Endothelial cell of umbilical vein (primary cell): ENCODE measurements at places on chromosomes 7 and 10. TPM values are rescaled to one million over a fixed set of nuclear protein-coding genes. Genes with fewer than 3 reads are reported as not detected.

- no peaks in the 10 kb centered on the region for H3K27me3 ChIP-seq
- no peaks in the 10 kb centered on the region for H3K36me3 ChIP-seq
- H3K27ac ChIP-seq: no peak overlapping the region
Observed at GRCh38 chr7:141837683-141838082, 3.6 kb downstream of the PRSS37 start.

DNA sequence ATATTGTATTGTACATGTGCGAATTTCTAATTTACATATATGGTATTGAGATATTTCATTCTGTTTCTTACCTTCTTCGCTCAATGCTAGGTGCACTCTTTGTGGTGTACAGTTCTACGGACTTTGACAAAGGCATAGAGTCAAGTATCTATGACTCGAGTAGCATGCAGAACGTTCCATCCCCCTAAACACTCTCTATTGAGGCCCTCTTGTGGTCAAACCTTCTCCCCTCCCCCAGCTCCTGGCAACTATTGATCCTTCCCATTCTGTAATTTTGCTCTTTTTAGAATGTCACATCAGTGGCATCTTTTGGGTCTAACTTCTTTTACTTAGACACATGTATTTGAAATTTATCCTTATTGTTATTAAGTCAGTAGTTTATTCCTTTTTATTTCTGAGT lies 30.7 kb upstream of the GDF10 start:
- DNase-seq: no peak
- H3K27me3 ChIP-seq: no peaks in the 10 kb centered on the region
- no peak overlapping the region for H3K27ac ChIP-seq
- H3K4me3 ChIP-seq: no peak overlapping the region

DNA sequence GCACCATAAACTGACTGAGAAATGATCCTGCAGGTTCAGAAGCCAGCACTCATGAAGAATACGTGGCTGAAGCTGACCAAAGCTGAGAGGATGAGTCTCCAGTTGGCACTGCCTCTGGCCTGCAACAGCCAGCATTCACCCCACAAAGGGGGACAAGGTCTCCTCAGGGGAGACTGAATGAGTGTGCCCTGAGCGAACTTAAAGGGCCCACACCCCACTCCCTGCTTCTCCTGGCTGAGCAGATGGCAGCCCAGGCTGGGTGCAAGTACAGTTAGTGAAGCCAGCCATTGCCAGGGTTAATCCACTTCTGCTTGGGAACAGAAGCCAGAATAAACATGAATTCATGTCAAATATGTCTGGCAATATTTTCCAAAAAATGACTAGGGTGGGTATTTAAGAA lies 98.1 kb downstream of the PPP1R17 start:
- no peaks in the 10 kb centered on the region for H3K4me1 ChIP-seq
- no peak for DNase-seq
- H3K27me3 ChIP-seq: no peaks in the 10 kb centered on the region
- no peak overlapping the region for H3K27ac ChIP-seq
- H3K36me3 ChIP-seq: no peaks in the 10 kb centered on the region

DNA sequence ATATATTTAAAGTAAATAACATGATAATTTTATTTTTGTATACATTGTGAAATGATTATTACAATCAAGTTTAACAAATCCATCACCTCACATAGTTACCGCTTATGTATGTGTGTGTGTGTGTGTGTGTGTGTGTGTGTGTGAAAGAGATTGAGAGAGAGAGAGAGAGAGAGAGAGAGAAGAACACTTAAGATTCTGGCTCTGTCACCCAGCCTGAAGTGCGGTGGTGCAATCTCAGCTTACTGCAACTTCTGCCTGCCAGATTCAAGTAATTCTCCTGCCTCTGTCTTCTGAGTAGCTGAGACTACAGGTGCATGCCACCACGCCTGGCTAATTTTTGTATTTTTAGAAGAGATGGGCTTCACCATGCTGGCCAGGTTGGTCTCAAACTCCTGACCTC lies 17.8 kb downstream of the LYZL1 start:
- DNase-seq: no peak
- no peaks in the 10 kb centered on the region for H3K4me1 ChIP-seq
- no peak overlapping the region for H3K4me3 ChIP-seq
- H3K27ac ChIP-seq: no peak overlapping the region
- H3K27me3 ChIP-seq: peaks cover 1% of the 10 kb centered on the region

- H3K27ac ChIP-seq: no peak overlapping the region
- H3K36me3 ChIP-seq: peaks cover 37% of the 10 kb centered on the region
- no peak overlapping the region for H3K4me3 ChIP-seq
- H3K27me3 ChIP-seq: no peaks in the 10 kb centered on the region
- H3K4me1 ChIP-seq: no peaks in the 10 kb centered on the region
- DNase-seq: no peak
Observed at GRCh38 chr10:125016123-125016522, 74.2 kb downstream of the ZRANB1 start.

DNA sequence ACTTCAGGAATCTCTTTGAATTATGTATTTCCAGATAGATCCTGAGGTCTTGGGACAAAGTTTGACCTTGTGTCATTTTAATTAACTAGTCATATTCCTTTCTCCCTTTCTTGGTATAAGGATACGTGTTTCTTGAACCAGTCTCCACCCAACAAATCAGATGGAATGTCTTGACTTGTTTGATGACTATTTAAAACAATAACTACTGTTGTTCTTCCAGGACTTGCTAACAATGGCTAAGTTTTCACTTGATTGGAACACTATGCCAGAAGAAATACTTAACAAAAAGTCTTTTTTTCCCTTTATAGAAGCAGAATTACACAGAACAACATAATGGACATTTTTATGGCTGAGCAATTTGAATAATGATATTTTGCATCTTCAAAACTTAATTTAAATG lies 43.0 kb upstream of the WIPF3 start:
- DNase-seq: no peak
- no peaks in the 10 kb centered on the region for H3K36me3 ChIP-seq
- H3K27me3 ChIP-seq: peaks cover 5% of the 10 kb centered on the region

DNA sequence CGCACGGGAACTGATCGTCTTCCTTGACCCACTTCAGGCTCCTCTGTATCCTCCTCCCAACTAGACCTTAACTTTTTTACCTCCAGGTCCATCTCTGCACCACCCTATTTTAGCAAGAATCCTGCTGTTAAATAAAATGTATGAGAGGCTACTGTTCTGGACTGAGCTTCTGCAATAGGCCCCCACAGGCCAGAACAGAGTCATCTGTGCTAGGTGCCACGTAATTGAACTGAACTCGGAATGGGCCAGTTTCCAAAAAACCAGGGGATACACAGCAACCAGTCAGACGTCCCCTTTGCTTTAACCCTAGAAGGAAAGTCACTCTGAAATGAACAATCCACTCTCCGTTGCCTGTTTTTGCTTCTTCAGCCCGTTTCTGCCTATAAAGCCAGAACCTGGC lies 71.3 kb downstream of the CHST15 start:
- no peak overlapping the region for H3K4me3 ChIP-seq
- no peak overlapping the region for H3K27ac ChIP-seq
- no peaks in the 10 kb centered on the region for H3K27me3 ChIP-seq
- H3K36me3 ChIP-seq: peaks cover 6% of the 10 kb centered on the region

- no peaks in the 10 kb centered on the region for H3K27me3 ChIP-seq
- no peak for DNase-seq
- H3K4me3 ChIP-seq: no peak overlapping the region
- H3K4me1 ChIP-seq: no peaks in the 10 kb centered on the region
- no peak overlapping the region for H3K27ac ChIP-seq
Observed at GRCh38 chr10:94193466-94193924, 169.2 kb downstream of the NOC3L start.

GRCh38 chr10:72567889-72568640 lies 57.8 kb downstream of the MICU1 start:
- peaks cover 2% of the 10 kb centered on the region for H3K36me3 ChIP-seq
- H3K4me1 ChIP-seq: no peaks in the 10 kb centered on the region
- H3K27me3 ChIP-seq: no peaks in the 10 kb centered on the region
- peak; percentile 7 for DNase-seq
- H3K27ac ChIP-seq: no peak overlapping the region
- H3K4me3 ChIP-seq: no peak overlapping the region

- H3K36me3 ChIP-seq: no peaks in the 10 kb centered on the region
- no peaks in the 10 kb centered on the region for H3K4me1 ChIP-seq
- no peak overlapping the region for H3K4me3 ChIP-seq
- DNase-seq: no peak
Observed at GRCh38 chr7:14637968-14638367, 264.6 kb downstream of the DGKB start.

GRCh38 chr10:17693009-17693408 lies 49.1 kb downstream of the STAM start:
- H3K27me3 ChIP-seq: no peaks in the 10 kb centered on the region
- H3K36me3 ChIP-seq: peaks cover 2% of the 10 kb centered on the region
- no peaks in the 10 kb centered on the region for H3K4me1 ChIP-seq
- H3K27ac ChIP-seq: no peak overlapping the region

Gene SYT15B
- total RNA-seq: 0.18 TPM in 1 of 2 replicates, not detected in the other

Gene C10orf95
- not detected in 2 replicates for total RNA-seq

Gene EVX1
- total RNA-seq: not detected in 2 replicates

Gene DLX5
- not detected in 2 replicates for total RNA-seq

Gene STMP1
- 21.4 and 31.3 TPM in 2 replicates for total RNA-seq

Gene NUDT13
- 2.3 and 2.6 TPM in 2 replicates for total RNA-seq

Gene IFIT1B
- not detected in 2 replicates for total RNA-seq

Gene PAX4
- total RNA-seq: not detected in 2 replicates
